ENCODE measurements at places on chromosomes 2 and 18.
A peak's percentile ranks its signal among the peaks of the same experiment; 100 is the strongest.

- no peak for DNase-seq
Measured at GRCh38 chr2:170226216-170226615, 48.3 kb downstream of the MYO3B start.

- DNase-seq, result peak; percentile 68
Measured at GRCh38 chr2:144519934-144520731, at the start of gene ZEB2. Gene ZEB2 (minus strand): TSS chr2:144520119. CDS start chr2:144517350, 2,769 bp downstream.

DNA sequence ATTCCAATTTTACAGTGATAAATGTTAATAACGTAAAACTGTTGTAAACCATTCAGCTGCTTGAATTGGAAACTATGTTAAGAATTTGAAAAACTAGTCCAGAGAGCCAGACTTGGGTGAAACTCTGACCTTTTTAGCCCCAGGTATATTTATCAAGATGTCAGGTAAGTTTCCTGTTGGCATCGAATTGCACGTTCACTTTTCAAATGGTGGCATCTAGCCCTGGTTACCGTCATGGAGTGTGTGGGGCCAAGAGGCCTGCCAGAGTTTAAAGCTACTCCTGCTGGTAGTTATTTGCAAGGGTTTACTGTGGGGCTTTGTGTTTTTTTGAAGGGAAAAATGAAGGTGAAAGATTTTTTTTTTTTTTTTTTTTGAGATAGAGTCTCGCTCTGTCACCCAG is 109.9 kb downstream of the WDSUB1 start:
- DNase-seq, result no peak

DNA sequence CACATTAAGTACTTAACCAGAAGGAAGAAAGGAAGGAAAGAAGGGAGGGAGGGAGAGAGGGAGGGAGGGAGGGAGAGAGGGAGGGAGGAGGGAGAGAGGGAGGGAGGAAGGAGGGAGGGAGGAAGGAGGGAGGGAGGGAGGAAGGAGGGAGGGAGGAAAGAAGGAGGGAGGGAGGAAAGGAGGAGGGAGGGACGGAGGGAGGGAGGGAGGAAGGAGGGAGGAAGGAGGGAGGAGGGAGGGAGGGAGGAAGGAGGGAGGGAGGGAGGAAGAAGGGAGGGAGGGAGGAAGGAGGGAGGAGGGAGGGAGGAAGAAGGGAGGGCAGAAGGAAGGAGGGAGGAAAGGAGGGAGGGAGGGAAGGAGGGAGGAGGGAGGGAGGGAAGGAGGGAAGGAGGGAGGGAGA is 363.3 kb downstream of the MBD2 start:
- no peak for DNase-seq

GRCh38 chr2:150716186-150716585 is 228.7 kb upstream of the RND3 start:
- peak; percentile 7 for DNase-seq

- DNase-seq, result no peak
Measured at GRCh38 chr2:240594511-240595380, 8.2 kb downstream of the CAPN10 start.

GRCh38 chr2:11539317-11540147 is 5.7 kb downstream of the GREB1 start:
- DNase-seq, result no peak

GRCh38 chr18:45557779-45558178 is 57.5 kb upstream of the SLC14A2 start:
- no peak for DNase-seq

DNA sequence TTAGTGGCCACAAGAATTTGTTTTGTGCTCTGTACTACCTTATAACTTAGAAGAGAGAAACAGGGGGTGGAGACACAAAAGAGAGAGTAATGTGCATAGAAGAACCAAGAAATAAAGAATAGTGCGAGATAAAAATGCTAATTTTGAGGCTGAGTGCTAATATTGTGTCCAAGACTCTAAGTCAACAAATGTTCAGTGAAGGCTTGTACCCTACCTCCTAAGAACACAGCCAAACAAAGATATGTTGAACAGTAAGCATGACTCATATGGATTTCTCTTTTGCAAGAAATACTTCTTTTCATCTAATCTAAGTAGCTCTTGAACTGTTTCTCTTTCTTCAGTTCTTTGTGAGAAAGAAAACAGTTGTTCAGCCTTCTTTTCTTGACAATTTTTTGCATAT is 45.2 kb downstream of the GAREM1 start:
- DNase-seq, result peak; percentile 20

DNA sequence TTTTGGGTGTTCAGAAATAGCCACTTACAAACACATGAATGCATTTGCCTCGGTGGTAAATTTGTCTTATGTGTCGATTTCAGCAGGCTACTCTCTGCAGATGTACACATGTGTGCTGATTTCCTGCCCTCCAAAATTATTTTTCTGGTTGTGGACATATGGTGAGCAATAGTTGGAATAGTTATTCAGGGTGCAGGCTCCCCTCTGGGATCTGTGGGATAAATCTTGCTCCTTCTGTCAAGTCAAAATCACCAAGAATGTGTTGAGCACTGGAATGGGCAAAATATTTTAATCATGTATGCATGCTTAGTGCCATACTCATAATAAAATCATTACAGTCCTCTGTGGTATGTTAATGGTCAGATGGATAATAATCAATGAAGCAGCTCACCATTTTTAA is 684.5 kb downstream of the BCL11A start:
- no peak for DNase-seq

GRCh38 chr2:172978063-172978383 is 97.6 kb upstream of the MAP3K20 start:
- DNase-seq, result no peak

- DNase-seq, result no peak
Measured at GRCh38 chr2:189097934-189098333, 81.6 kb downstream of the COL5A2 start.
